ENCODE measurements at places on chromosomes 2 and 18.

GRCh38 chr2:167875529-167875928 is 371.9 kb downstream of the STK39 start:
- no peak for DNase-seq

DNA sequence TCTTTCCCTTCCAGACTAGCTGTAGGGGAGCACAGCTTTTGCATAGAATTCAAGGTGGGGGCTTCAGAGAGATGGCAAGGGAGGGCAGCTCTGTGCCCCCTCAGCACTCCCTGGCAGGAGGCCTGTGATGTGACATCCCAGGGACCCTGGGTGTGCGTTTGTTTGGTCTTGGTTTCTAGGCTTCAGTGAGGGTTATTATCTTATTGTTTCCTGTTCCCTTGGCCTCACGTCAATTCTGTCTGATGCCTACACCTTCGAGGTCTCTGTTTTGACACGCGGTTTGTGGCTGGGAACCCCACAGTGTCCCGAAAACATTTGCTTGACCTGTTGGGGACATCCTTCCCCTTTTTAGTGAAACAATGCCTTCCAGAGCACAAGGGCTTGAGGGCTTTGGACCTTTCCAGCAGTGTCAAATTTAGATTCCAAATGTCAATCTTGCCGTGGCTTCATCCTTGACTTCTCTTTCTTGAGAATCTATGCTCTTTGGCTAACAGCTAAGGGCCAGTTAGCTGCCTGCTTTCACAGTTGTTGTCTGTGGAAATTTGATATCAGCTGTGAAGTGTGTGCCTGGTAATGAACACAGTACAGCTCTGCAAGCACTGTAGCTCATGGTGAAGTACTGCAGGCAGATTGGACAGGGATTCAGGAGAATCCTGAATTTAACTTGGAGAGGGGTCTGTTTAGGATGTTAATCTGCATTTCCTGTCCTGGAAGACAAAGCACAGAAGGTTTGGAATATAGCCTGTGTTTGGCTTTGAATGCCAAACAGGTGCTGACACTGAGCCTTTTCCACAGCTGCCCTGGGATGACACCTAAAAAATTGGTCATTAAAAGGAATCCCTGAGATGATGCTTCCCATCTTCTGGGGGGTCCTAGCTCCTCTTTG is 108.2 kb upstream of the CXCR4 start:
- peak; percentile 17 for DNase-seq

DNA sequence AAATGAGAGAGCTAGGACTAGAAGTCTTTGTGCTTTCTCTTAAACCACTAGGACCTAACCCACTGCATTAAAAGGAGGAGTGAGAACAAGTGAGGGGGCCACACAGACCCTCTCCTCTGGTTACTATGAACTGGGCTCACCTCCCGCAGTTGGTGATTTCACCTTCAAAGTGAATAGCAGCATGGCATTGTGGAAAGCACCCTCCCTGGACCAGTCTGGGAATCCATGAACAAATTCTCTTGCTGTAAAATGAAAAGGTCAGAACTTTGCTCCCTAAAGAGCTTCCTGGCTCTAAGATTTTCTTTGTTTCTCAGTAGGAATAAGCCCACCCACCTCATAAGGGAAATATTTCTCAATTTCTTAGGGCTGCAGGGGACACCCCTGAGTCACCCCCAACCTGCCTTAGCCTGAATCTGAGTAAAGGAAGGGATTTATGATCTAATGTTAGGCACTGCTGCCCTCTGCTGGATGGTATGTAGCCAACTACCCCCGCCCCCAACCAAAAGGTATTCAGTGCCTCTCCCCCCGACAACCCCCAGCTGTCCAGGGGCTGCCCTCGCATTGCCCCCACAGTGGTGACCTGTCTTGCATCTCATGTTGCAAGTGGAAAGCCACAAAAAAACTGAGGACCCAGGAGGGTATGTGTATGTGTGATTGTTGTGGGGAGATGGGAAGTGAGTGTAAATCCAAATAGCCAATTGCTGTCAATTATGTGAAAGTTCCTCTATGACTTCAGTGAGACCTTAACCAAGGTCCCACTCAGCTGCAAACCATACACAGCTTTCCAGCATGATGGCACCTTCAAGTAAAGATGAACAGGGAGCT is 230.9 kb upstream of the SLC14A2 start:
- peak; percentile 19 for DNase-seq

- no peak for DNase-seq
Measured at GRCh38 chr2:11977766-11978524, 231.5 kb downstream of the LPIN1 start.

DNA sequence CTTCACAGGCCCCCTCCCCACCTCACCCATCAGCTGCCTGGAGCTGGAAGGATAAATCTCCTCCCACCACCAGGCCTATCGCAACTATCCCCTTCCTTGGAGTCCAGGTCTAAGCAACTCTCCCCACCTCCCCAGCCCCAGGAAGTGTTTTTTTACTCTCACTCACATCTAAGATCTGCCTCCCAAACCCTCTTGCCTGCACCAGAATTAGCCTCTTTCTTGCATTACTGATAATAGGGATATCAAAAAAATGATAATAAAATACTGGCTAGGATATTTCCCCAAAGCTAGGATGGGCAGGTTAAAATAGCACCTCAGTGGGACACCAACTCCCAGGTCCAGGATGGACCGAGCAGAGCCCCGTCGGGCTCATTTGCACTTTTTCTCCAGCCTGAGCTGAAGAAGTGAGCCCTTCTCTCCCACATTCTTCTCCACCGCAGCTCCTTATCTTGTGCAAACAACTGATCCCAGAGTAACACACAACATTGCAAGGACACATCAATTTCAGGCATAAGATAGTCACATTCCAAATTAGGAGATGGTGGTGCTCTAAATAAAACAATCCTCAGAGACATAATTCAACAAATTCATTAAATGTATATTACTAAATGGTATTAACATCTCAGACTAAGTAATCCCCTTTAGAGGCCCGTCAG is 17.7 kb upstream of the CIB4 start:
- no peak for DNase-seq

DNA sequence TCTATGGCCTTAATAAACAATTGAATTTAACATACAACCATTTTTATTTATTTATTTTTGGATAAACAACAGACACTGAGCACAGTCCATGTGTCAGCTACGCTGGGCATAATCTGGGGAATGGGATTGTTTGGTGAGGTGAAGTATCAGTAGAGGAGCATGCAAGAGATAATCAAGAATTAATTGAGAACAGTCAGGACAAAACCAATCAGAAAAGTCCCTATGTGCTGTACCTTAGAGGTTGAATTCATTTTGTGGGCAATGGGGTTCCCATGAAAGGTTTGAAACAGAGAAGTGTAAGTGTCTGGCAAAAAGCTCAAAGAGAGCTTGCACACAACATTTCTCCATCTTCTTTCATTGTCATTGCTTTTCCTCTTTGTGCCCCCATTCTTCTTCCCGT is 198.2 kb downstream of the RNF144A start:
- no peak for DNase-seq

GRCh38 chr2:20235655-20236305 is 10.8 kb upstream of the SDC1 start:
- DNase-seq = no peak

DNA sequence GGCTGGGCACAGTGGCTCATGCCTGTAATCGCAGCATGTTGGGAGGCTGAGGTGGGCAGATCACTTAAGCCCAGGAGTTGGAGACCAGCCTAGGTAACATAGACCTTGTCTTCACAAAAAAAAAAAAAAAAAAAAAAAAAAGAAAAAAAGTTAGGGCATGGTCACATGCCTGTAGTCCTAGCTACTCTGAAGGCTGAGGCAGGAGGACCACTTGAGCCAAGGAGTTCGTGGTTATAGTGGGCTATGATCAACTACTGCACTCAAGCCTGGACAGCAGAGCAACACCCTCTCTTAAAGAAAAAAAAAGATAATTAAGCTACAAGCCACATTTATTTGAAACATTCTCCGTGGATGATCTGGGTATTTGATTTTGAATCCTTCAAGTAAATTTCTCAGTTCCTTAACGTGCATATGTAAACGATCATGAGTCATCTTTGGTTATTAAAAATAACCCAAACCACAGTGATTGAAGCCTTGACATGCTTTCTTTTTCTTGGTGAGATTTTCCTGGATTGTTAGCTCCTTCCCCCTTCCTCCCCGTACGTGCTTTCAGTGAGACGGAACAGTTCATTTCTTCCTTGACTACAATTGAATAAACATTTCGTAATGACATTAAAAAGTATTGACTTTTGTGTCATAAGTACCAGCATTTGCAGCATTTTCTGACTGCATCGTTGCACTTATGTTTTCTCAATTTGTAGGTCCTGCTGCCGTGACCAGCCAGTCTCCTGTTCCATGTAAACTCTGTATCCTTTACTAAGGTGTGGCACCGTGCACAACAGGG is 20.3 kb downstream of the RMC1 start:
- no peak for DNase-seq

GRCh38 chr2:40440835-40441234 is 11.1 kb downstream of the SLC8A1 start:
- DNase-seq = no peak

DNA sequence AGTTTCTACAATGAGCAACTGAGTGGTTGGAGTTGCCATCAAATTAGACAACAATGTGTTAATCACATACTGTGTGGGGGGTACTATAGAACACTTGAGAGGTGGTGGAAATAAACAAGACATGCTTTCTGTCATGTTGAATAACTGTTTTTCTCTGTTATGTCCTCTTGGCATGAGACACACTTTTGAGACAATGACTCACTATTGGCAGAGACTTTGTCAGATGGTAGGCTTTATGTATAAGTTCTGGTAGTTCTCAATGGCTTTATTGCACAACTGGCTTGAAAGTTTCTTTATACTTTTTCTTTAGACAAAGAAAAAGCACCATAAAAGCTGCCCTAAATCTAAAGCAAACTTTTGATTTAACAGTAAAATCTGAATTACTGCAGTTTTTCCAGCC is 578.7 kb downstream of the ADCYAP1 start:
- no peak for DNase-seq

DNA sequence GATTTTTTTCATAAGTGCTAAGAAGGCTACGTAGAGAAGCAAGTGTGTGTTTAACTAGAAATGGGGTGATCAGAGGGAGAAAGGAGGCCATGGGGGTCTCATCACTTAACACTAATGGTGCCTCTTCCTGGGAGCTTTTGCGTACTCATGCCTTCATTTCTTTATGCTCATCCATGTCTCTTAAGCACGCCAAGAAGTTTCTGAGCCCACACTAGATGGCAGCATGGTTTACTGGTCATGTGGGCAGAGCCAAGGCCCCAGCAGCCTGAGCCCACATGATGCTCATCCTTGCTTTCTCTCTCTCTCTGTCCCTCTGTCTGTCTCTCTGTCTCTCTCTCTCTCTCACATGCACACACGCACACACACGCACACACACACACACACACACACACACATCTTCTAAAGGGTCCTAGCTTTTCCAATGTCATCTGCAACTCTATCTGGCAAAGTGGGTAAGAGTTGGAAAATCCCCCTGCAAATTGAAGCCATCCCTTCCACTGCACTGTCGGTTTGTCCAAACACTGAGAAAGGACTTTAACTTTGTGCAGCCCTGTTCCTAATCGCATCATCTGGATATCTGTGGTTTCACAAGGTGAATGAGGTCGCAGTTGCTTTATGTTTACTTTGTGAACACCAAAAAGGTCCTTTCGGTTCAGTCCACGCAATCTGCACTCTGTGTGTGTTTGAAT is 137.1 kb upstream of the CCDC68 start:
- no peak for DNase-seq

GRCh38 chr18:13797157-13797611 is 26.8 kb upstream of the MC5R start:
- no peak for DNase-seq

DNA sequence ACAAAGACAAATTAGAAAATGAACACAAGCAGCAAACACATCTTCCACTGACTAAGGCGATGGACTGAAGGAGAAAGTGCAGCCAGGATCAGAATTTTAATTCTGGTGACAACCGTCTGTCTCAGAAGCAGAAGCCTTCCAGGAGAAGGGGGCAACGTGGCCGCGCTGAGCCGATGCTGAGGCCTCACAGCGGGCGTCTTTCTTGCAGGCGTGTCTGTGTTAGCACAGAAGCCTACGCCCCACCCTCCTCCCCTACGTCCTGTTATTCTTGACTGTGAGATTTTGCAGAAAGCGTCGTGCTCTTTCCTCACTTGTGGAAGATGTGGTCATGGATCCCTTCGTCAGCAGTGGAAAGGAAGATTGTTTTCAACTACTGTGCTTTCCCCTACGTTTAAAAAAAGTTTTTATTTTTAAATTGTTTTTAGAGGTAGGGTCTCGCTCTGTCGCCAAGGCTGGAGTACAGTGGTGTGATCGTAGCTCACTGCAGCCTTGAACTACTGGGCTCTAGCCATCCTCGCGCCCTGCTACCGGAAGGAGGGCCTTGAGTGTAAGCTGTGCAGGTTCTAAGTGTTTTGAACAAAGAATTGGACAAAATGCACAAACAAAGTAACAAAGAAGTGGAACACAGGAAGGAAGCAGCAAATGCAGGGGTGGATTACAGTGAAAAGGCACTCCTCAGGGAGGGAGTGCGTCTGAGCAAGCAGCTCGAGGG is 422.0 kb downstream of the GALR1 start:
- no peak for DNase-seq

DNA sequence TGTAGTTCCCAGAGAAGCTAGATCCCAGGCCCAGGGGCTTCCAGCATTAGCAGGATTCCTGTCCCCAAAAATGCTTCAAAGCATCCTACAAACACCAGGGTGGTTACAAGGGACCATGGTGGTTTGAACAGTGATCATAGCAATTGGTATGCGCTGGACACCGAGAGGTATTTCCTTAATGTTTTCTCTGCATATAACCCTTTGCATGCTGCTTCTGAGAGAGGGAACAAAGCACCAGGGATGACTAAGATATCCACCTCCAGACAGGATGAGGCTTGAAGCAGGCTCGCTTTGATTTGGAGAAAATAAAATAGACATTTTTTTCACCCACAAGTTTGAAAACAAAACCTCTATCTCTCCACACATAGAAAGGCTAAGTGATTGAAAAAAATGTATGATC is 50.5 kb upstream of the TSPYL6 start:
- DNase-seq = no peak

- DNase-seq = no peak
Measured at GRCh38 chr2:142642650-142643049, 234.8 kb upstream of the KYNU start.

DNA sequence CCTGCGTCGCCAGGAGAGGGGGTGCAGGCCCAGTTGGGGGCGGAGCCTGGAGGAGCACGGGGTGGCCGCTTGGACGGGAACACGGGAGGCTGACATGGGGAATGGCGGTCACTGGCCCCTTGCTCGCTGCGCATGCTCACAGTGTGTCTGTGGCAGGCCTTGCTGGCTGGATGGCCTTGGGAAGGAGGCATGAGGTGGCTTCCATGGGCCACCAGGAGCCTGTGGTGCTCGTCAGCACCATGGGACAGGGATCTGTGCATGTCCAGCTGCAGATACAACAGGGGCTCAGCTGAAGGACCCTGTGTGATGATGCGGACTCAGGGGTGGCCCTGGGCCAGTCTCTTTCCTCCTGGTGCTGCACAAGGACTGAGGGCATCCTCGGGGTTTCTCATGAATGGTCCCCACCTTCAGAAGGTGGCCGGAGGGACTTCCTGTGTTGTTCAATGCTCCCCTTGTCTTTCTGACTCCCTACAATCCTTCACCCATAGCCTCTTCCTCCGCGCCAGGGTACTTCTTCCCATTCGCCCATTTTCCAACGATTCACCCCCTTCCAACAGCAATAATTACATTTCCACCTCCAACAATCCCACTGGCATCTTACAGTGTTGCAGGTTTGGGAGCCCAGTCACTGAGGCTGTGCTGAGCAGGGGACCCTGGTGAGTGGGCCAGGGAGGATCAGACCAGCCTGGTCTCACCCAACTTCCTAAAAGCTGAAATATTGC is 3.4 kb upstream of the SP140L start:
- no peak for DNase-seq

- no peak for DNase-seq
Measured at GRCh38 chr2:98711506-98711905, 19.4 kb downstream of the MGAT4A start.

GRCh38 chr2:129205766-129206165 is 773.7 kb upstream of the RAB6C start:
- DNase-seq = no peak

Measured in stimulated activated CD8-positive, alpha-beta memory T cell treated with anti-CD3 and anti-CD28 coated beads, Interleukin-4, amount 100 ng/mL, for 24 hours (primary cell).